ENCODE measurements at places on chromosomes 11 and 22. TPM values are rescaled to one million over a fixed set of nuclear protein-coding genes. Genes with fewer than 3 reads are reported as not detected.

The IRAG1 gene
- 0.09 TPM for total RNA-seq

The PRPF19 gene
- 175 TPM for total RNA-seq

DNA sequence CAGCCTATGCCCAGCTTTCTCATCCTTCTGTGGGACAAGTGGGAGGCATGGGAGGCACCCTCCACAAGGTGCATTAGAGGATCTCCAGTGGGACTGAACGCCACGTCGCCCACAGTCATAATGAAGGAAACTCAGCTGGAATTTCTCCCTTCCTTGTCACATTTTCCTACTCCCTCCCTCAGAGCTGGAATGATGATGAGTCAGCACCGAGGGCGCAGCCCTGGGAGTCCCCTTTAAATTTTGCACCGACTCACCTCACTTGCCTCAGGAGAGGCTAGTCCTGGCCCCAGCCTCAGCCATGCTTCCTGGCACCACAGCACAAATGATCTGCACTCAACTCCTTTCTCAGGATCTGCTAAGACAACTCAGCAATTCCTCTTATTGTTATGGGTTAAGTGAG is 34.3 kb downstream of the DBX1 start:
- no peaks in the 10 kb centered on the region for H3K4me1 ChIP-seq
- no peak for DNase-seq
- H3K4me3 ChIP-seq, result no peak overlapping the region
- no peaks in the 10 kb centered on the region for H3K36me3 ChIP-seq

GRCh38 chr11:25435197-25435596 is 896.7 kb upstream of the ANO3 start:
- H3K27me3 ChIP-seq, result no peaks in the 10 kb centered on the region
- no peak overlapping the region for H3K27ac ChIP-seq
- no peaks in the 10 kb centered on the region for H3K36me3 ChIP-seq
- no peaks in the 10 kb centered on the region for H3K4me1 ChIP-seq
- DNase-seq, result no peak

DNA sequence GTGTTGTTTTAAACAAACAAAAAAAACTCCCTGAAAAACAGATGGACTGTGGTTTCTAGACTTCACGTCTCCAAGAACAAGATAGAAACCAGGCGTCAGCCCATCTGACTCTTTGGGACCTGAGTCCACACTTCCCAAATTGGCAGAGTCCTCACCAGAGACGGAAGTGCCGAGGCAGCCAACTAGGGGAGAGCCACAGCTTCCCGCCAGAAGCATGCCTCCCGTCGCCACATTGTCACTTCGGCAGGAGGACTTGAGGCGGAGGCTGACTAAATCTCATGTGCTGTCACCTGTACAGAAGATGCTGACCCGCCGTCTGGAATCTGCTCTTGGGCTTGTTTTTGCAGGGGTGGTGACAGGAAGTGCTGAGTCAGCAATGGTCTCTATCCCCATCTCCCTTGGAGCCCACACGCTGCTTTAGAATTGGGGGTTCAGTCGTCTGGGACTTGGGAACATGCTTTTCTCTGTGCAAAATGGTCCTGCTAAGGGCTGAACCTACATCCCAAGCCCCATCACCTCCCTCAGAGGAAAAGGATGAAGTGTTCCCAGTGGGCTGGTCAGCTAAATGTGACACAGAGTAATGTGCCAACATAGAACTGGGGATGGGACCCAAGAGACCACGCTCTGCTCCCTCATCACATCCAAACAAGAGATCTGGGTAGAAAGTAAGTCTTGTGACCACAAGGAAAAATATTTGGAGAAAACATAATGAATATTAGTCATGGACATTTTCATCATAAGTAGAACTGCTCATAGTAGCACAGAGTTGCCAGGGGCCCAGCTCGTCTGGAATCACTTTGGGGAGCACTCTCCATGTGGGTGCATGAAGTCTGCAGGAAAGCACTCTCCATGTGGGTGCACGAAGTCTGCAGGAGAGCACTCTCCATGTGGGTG is 152.9 kb downstream of the SNX19 start:
- H3K4me1 ChIP-seq, result peaks cover 7% of the 10 kb centered on the region
- no peaks in the 10 kb centered on the region for H3K36me3 ChIP-seq
- DNase-seq, result no peak
- H3K27ac ChIP-seq, result no peak overlapping the region
- H3K27me3 ChIP-seq, result no peaks in the 10 kb centered on the region
- no peak overlapping the region for H3K4me3 ChIP-seq

All from activated T-cell treated with anti-CD3 and anti-CD28 coated beads, Interleukin-2, amount 50 U/mL, for 72 hours (primary cell).